Osteocyte (in vitro differentiated cells): ENCODE measurements at places on chromosomes 2 and 18. TPM values are rescaled to one million over a fixed set of nuclear protein-coding genes. Genes with fewer than 3 reads are reported as not detected.
A peak's percentile ranks its signal among the peaks of the same experiment; 100 is the strongest.

DNA sequence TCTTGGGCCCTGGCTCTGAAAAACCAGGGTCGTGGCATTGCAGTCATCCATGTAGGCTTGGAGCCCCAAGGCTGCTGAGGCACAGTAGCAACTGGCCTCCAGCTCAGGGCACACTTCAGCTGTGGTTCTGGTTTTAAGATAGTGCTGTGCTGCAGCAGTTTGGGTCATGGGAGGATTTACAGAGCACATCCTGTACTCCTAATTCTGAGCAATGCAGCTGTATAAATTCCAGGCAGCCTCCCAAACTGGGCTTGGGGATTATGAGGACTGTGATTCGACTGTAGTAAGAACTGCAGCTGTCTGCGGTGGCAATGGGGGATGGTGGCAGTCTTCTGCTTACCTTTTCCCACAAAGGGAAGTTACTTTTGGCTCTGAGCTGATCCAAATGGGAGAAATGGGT is 536.3 kb upstream of the GCFC2 start:
- H3K36me3 ChIP-seq: no peaks in the 10 kb centered on the region
- no peaks in the 10 kb centered on the region for H3K27me3 ChIP-seq
- no peak overlapping the region for H3K27ac ChIP-seq
- no peak for DNase-seq

- H3K4me1 ChIP-seq: peaks cover 5% of the 10 kb centered on the region
- no peaks in the 10 kb centered on the region for H3K36me3 ChIP-seq
Measured at GRCh38 chr2:88855620-88856408, 164.3 kb downstream of the RPIA start.

DNA sequence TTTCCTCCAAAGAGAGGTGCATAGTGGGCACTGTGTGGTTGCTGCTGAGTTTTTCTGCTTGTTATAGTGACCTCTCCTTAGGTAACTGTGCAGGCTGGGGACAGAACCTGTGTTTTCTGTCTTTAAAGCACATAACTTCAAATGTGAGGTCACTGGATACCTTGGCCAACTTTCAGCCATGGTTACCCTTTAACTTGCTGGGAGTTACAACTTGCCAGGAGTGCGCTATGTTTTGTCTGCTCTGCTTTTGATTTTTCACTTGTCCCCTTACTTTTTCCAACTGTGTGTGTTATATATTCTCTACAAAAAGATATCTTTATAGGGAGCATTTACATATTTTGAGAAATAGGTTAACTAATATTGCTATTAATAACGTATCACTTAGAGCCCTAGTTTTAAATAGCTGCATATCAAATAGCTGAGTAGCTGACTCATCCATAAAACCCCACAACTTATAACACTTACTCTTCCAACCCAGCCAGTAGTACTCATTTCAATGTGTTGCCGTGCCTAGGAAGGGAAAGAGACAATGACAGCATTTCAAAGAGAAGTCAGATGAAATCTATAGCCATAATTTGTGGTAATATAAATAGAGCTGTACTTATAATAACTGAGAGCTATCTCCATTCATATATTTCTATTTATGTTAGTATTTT is 51.6 kb downstream of the DPP4 start:
- no peaks in the 10 kb centered on the region for H3K36me3 ChIP-seq
- H3K27me3 ChIP-seq: peaks cover 34% of the 10 kb centered on the region
- peaks cover 2% of the 10 kb centered on the region for H3K4me1 ChIP-seq

DNA sequence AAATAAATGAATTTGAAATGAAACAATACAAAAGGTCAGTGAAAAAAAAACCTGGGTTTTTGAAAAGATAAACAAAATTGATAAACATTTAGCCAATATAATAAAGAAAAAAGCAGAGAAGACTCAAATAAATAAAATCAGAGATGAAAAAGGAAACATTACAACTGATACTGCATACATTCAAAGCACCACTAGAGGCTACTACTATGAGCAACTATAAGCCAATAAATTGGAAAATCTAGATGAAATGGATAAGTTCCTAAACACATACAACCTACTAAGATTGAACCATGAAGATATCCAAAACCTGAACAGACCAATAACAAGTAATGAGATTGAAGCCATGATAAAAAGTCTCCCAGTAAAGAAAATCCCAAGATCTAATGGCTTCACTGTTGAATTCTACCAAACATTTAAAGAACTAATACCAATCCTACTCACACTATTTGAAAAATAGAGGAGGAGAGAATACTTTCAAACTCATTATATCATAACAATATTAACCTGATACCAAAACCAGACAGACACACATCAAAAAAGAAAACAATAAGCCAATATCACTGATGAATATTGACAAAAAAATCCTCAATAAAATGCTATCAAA is 80.8 kb upstream of the CERS6 start:
- DNase-seq: no peak
- no peak overlapping the region for H3K27ac ChIP-seq
- peaks cover 12% of the 10 kb centered on the region for H3K36me3 ChIP-seq
- peaks cover 3% of the 10 kb centered on the region for H3K4me1 ChIP-seq
- H3K4me3 ChIP-seq: no peak overlapping the region
- peaks cover 26% of the 10 kb centered on the region for H3K27me3 ChIP-seq

The CNGA3 gene
- total RNA-seq: not detected in 2 replicates

DNA sequence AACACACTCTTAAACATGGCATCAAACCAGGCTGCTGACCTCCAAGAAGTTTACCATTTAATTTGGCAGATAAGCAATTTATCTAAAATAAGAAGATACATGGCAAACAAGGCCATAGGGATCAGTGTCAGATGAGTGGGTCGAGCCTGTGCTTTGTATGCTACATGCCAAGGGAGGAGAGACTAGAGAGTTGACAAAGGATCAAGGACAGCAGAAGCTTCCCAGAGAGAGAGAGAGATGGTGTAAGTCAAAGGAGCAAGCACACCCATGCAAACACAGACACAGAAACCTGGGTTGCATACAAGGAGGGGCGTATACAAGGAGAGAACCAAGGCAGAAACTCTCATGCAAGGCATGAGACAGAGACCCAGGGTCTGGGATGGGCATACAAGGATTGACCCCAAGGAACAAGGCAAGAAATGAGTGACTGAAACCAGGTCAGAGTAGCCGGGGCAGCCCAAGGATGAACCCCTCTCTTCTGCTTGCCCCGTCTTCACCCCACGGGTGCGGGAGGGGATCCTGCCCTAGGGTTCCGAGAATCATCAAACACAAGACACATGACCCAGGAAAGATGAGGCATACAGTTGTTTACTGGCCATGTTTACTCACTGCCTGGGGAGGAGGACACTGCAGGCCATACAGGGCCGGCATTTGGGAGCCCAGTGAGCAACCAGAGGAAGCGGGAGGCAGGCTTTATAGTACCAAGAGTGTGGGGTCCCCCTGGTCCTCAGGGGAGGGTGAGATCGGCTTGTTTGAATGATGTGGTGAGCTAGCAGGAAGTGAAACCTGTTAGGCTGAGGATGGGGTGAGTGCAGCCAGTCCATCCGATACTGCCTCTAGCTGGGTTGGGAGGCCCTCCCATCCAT is 529.2 kb upstream of the ID2 start:
- H3K4me1 ChIP-seq: peaks cover 21% of the 10 kb centered on the region
- no peaks in the 10 kb centered on the region for H3K27me3 ChIP-seq
- H3K4me3 ChIP-seq: no peak overlapping the region
- H3K36me3 ChIP-seq: no peaks in the 10 kb centered on the region

DNA sequence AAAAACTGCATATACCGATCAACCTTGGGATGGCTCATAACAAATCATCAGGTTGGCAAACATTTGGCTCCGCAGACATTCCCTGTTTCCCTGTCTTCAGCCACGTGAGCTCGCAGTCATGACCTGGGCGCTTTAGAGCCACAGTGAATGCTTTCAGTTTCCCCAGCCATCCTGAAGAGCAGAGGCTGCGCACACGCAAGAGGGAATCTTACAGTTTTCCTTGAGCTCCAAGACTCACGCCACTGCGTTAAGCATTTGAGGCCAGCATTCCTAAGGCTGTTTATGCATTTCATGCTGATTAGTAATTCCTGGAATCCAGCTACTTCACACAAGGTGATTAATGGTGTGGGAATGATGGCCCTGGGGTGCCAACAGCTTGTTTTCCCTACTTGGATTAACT is 95.1 kb downstream of the MTCL1 start:
- peak overlapping the region; percentile 95 for H3K27ac ChIP-seq
- peaks cover 68% of the 10 kb centered on the region for H3K4me1 ChIP-seq
- peak overlapping the region; percentile 52 for H3K4me3 ChIP-seq
- DNase-seq: no peak

DNA sequence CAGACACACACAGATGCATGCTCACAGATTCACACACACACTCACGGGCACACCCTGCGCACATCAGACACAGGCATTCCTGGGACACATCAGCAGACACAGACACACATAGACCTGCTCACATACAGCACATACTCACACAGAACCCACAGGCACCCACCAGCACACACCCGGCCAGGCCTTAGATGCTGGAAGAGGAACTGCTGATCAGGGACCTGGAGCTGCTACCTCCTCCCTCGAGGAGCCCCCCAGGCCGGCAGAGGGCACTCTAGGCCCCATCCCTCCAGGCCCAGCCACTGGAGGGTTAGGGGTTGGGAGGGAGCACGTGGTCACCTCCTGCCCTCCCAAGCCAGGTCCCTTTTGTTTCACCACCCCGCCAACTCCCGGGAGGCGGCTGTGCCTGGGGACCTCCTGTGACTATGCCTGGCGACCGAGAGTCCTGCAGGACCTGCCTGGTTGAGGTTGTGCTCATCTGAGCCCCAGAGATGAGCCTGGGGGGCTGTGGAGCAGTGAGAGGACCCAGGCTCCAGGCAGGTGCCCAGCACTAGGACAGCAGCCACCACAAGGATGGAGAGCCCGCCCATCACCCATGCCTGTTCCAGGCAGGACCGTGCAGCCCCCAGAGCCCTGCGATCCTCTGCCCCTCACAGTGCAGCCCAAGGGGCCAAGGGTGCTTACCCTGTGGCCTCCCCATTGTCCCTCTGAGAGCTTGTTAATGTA is 21.0 kb upstream of the PTMA start:
- peaks cover 4% of the 10 kb centered on the region for H3K4me1 ChIP-seq
- H3K36me3 ChIP-seq: no peaks in the 10 kb centered on the region
- H3K4me3 ChIP-seq: no peak overlapping the region
- no peak for DNase-seq

- peaks cover 34% of the 10 kb centered on the region for H3K4me1 ChIP-seq
- no peak overlapping the region for H3K4me3 ChIP-seq
- no peaks in the 10 kb centered on the region for H3K36me3 ChIP-seq
- DNase-seq: no peak
- H3K27ac ChIP-seq: no peak overlapping the region
Measured at GRCh38 chr2:44932564-44933392, 8.7 kb upstream of the SIX3 start.

GRCh38 chr2:126798276-126799140 is 100.2 kb upstream of the TEX51 start:
- peak; percentile 78 for DNase-seq
- no peaks in the 10 kb centered on the region for H3K4me1 ChIP-seq
- peaks cover 14% of the 10 kb centered on the region for H3K27me3 ChIP-seq
- H3K27ac ChIP-seq: no peak overlapping the region

GRCh38 chr18:811892-812375 is at the start of gene YES1:
TSS of gene YES1 (minus strand) at chr18:812242. CDS start at chr18:756827, 55,415 bp downstream.
- peaks cover 11% of the 10 kb centered on the region for H3K27me3 ChIP-seq
- H3K4me1 ChIP-seq: peaks cover 24% of the 10 kb centered on the region
- H3K36me3 ChIP-seq: no peaks in the 10 kb centered on the region
- DNase-seq: peak; percentile 86

DNA sequence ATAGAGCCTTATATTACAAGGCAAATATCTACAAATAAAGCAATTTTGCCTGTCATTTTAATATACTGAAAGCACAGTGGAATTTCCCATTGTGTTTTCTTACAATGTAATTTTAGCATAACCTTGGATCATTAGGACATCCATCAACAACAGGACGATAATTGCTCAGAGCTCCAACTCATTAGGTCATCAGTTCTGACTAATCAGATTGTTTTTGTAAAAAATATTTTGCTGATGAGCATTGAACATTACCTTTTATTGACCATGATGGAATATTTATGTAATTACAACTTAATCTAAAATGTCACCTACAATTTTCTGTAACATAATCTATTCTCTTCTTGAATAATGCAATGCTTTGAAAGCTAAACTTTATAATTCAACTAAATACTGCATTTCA is 215.3 kb upstream of the DSEL start:
- peaks cover 10% of the 10 kb centered on the region for H3K4me1 ChIP-seq
- no peak overlapping the region for H3K4me3 ChIP-seq
- no peaks in the 10 kb centered on the region for H3K27me3 ChIP-seq
- no peak overlapping the region for H3K27ac ChIP-seq
- no peak for DNase-seq

GRCh38 chr18:32822197-32822596 is 49.4 kb upstream of the KLHL14 start:
- no peaks in the 10 kb centered on the region for H3K4me1 ChIP-seq
- no peaks in the 10 kb centered on the region for H3K36me3 ChIP-seq
- H3K27ac ChIP-seq: no peak overlapping the region
- no peak for DNase-seq

DNA sequence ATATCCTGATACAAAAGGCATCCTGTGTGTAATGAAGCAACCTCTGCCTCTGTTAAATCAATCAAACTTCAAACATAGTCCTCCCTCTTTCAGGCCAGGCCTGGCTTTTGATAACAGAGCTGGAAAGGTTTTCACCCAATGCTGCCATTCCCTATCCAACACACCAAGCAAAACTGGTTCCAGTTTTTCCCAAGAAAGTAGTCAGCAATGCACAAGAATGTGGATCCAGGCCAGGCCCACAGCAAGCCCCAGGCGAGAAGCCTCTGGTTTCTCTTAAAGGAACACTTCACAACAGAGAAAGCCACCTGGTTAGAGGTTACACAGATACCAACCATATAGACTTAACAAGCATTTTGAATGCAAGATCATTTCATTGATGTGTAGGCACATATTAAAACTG is 49.2 kb upstream of the CCDC150 start:
- H3K4me3 ChIP-seq: peak overlapping the region; percentile 42
- no peaks in the 10 kb centered on the region for H3K27me3 ChIP-seq
- peak overlapping the region; percentile 20 for H3K27ac ChIP-seq
- no peaks in the 10 kb centered on the region for H3K36me3 ChIP-seq
- H3K4me1 ChIP-seq: peaks cover 55% of the 10 kb centered on the region

- H3K36me3 ChIP-seq: peaks cover 17% of the 10 kb centered on the region
- no peaks in the 10 kb centered on the region for H3K27me3 ChIP-seq
Measured at GRCh38 chr2:217846321-217846743, 156.5 kb downstream of the TNS1 start.

DNA sequence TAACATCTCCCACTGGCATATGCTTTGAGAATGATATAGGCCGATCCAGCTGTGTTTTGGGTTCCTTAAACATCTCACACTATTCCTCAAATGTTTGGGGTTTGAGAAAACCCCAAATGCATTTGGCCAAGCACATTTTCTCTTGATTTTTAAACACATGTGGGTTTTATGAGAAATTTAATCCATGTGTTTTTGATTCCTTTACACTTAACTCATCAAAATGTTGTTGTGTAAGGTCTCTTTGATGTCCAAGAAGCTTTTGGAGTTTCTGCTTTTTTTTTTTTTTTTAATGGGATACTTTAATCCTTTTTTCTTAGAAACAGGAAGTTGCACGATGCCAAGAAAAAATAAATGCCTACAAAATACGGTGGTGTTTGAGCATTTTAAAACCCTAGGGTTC is 339.8 kb upstream of the TCF4 start:
- no peak overlapping the region for H3K4me3 ChIP-seq
- H3K27me3 ChIP-seq: no peaks in the 10 kb centered on the region
- no peak overlapping the region for H3K27ac ChIP-seq
